Activated CD8-positive, alpha-beta memory T cell treated with anti-CD3 and anti-CD28 coated beads for 1 hour (primary cell): ENCODE measurements at places on chromosomes 7 and 10.

DNA sequence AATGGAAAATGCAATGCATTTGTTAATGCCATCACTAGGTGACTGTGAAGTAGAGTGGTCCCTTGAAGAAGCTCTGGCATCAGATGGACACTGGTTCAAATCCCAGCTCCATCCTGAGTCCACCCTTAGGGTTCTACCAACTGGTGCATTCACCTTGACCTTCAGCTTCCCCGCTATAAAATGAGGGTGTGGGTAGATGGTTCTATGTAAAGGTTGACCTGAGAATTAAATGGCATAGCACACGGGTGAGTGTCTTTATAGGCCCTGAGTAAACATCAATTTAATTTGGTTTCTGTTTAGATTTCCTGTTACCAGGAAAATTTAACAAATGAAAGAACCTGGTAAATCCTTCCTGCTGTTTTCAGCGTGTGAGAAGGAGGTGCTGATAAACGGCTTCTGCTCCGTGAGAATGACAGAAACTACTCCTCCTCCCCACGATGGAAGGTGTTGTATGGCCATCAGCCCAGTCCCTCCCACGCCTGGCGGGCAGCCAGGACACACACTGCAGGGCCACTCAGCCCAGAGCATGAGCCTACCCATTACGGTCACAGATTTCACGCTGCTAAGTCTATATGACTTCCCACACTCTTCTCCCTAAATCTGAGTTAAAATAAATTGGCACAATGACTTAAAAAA is 210.1 kb downstream of the TNS3 start:
- no peak for DNase-seq

GRCh38 chr7:37097276-37097675 is 351.4 kb downstream of the ELMO1 start:
- DNase-seq, result no peak

DNA sequence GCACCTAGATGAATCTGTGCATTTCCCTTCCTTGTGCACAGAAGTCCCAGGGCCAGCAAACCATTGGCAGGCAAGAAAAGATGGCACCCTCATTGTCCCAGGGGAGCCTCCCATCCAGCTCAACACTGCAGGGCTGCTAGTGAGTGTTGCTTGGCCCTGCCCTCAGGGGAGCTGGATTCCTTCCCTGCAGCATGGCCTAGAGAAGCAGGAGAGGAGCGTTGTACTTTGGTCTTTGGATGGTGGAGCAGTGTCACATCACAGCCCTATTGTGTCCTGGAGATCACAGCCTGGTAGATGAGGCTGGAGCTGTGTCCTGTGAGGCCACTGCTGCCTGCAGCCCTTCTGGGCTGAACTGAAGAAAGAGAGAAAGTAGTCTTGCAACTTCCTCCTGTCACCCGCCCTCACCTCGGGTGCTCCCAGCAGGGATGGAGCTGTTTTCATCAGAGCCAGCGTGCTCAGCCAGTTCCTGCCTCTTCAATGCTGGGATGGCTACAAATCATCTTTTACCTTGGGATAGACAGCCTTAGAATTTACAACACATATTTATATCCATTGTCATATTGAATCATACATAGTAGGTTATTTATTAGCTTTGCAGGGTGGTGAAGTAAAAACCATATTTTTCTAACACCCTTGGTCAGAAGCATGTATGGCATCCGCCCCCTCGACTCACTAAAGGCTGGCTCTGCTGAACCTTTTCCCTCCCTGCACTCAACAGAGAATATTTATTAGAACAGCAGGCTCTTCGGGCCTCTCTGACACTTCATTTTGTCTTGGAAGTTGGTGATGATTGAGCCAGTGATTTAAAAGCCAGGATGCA is 43.1 kb upstream of the FAM180A start:
- DNase-seq, result no peak

GRCh38 chr7:132569884-132570614 is 6.2 kb downstream of the PLXNA4 start:
- no peak for DNase-seq

- no peak for DNase-seq
Observed at GRCh38 chr7:64504581-64505120, 58.2 kb downstream of the ZNF680 start.

GRCh38 chr7:156949541-156950380 is at the start of gene NOM1:
NOM1 (plus strand) TSS chr7:156949712; CDS start chr7:156949738, 26 bp downstream.
- peak; percentile 76 for DNase-seq

- no peak for DNase-seq
Observed at GRCh38 chr7:25485026-25485425, 256.7 kb upstream of the NPVF start.

GRCh38 chr7:15303357-15303756 is 258.5 kb downstream of the AGMO start:
- no peak for DNase-seq

DNA sequence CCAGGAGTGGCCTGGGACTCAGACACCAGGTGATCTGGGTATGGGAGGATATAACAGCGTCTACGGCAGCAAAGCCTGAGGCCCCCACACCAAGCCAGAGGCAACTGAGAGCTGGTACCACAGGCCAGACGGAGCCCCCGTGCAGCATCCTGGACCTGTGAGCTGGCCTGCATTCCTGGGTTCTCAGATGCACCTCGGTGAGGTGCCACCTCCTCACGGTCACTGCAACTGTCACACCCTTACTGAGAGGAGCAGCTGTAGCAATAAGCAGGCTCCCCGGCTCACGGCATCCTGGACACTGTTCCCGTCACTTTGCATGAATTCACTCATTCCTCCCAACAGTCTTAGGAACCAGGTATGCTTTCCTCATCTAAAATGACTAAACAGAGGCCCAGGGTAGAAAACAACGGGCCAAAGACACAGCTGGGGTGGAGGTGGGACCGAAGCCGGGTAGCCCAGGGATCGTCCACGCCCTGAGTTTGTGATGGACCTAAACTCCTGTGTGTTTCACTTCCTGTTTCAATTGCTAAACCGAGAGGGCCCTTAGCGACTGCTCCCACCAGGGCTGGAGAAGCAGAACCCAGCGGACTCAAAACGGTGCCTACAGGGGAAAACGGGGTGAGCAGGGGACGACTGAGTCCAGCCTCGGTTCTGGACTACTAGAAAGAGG is 98.7 kb downstream of the CTBP2 start:
- no peak for DNase-seq

GRCh38 chr7:156474241-156474743 is 166.3 kb upstream of the RNF32 start:
- DNase-seq, result no peak

GRCh38 chr7:134773164-134773563 is 6.3 kb upstream of the CALD1 start:
- no peak for DNase-seq

DNA sequence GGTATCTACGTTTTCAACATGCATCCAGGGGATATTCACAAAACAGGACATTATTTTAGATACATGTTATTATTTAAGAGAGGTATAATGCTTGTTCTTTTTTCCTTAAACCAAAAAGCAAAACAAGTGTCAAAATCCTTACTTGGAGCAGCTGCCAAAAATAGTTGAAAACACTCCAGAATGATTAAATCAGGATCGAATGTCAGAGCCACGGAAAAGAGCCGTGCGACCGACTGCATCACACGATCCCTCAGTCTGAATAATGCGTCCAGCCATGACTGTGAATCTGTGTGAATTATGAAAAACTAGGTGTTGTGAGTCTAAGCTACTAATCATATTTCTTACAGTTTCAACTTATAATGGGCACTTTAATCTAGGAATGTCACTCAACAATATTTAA is 126.0 kb downstream of the PARD3 start:
- no peak for DNase-seq

GRCh38 chr10:91311601-91312381 is 91.3 kb downstream of the PCGF5 start:
- no peak for DNase-seq

DNA sequence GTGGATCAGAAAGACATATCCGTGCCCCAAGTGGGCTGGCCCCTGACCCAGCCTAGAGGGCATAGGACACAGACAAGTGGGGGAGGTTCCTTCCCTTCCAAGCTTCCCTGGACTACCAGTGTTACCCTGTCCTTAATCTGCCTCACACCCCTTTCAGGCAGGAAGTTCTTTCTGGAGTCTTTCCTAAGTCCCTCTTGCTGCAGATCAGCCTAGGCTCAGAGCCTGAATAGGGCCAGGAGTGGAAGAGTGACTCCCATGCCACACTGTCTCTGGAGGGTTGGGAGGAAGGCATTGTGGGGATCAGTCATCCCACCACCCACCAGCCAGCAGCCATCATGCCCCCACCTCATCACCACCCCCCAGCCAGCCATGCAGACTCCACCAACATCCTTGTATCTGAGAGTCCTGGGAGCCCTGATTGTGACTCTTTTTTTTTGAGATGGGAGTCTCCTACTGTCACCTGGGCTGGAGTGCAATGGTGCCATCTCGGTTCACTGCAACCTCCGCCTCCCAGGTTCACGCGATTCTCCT is 22.6 kb downstream of the POLL start:
- no peak for DNase-seq

GRCh38 chr7:92061154-92061553 is 73.1 kb downstream of the CYP51A1 start:
- DNase-seq, result no peak

DNA sequence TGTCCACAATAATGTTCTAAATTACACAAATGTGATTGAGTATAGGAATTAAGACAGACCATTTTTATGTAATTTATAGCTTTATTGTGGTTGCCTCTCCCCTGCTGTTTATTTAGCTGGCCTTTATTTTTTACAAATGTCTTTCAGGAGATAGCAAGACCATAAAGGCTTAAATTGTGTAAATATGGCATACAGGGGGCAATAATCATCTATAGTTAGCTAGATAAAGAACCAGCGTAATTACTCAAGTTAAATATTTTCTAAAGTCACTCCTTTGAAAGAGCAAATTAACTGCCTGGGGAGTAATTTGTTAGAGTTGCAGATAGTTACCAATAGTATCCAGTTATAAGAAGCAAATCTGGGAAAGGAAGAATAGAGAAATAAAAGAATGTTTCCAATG is at the start of gene MALRD1:
Gene MALRD1 (plus strand): TSS at position 313 of the 400 bp plus-strand sequence. CDS start 138 bp downstream, outside the sequence.
- no peak for DNase-seq

GRCh38 chr10:28620251-28620650 is 57.1 kb upstream of the BAMBI start:
- no peak for DNase-seq

DNA sequence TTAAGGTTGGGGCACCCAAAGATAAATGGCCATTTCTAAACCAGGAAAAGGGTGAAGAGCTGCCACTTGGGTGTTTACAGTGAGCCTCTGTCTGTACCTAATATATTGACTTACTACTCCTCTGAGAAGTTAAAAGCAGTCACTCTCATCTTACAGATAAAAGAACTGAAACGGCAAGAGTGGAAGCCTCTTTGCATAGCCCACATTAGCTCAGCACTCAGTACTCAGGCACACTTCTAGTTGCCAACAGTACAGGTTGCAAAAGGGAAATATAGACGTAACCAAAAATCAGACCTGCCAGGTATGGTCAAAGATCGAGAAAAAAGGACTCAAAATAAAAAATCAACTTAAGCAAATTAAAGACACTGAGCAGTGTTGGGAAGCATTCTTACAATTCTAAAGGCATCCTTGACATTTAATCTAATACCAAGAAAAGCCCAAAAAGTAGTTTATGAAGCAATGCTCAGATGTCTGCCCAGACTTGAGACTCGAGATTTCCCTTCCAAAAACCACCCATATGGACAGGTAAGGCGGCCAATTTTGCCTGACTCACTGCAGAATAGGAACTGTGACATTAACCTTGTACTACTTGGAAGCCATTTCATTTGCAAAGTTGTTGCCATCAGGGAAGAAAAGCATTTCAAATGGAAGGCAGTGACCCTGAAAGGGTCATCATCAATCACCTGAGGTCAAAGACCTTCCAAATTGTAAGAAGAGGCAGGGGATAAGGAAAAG is 139.3 kb downstream of the SLC25A13 start:
- no peak for DNase-seq

- DNase-seq, result no peak
Observed at GRCh38 chr7:158563911-158564662, 23.5 kb downstream of the PTPRN2 start.
